NCI-H187 (cell line): ENCODE measurements at places on chromosomes 3 and 15.

DNA sequence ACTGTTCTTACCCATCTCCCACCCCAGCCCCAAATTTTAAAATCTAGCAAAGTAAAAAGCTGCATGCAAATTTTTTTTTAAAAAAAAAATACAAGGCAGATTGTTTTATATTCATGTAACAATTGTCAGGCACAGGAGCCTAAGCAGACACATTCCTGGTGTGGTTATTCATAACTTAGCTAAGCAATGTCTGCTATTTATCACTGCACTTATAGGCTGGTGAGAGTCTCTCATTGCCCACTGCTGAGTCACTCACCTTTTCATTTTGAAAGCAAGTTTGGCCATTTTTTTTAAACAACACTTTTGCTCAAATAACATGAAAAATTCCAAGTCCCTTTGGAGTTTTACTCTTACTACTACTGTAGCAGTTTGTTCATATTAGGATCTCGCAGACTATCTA, 413.9 kb downstream of the RBMS3 start:
- no peak for DNase-seq

DNA sequence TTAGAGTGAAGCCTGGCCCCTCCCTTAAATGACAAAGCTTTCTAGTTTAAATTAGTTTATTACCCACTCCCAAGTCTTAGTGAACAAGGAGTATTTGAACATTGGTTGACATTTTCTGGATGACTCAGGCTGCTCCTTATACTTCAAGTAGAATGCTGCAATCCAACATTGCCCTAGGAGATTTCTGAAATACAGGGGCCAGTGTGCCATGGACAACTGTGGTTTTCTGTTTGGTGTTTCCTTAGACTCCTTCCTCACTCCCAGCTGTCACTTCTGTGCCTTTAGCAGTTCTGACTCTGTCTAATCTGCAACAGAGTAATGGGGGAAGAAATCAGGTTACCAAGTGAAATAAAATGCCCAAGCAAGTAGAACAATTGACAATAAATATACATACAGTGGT, 116.1 kb upstream of the P2RY1 start:
- DNase-seq: no peak

GRCh38 chr3:42351207-42351606, 59.2 kb downstream of the LYZL4 start:
- DNase-seq: no peak

GRCh38 chr3:170985304-170985703, 41.2 kb downstream of the SLC2A2 start:
- no peak for DNase-seq

- no peak for DNase-seq
These were observed 15.8 kb downstream of the TCF12 start for GRCh38 chr15:56934269-56934668.

GRCh38 chr3:175269394-175269793, 410.3 kb downstream of the NAALADL2 start:
- no peak for DNase-seq

- no peak for DNase-seq
These were observed 64.2 kb downstream of the LIPC start for GRCh38 chr15:58495891-58496408.

GRCh38 chr15:34070003-34070402, 31.0 kb upstream of the AVEN start:
- no peak for DNase-seq

DNA sequence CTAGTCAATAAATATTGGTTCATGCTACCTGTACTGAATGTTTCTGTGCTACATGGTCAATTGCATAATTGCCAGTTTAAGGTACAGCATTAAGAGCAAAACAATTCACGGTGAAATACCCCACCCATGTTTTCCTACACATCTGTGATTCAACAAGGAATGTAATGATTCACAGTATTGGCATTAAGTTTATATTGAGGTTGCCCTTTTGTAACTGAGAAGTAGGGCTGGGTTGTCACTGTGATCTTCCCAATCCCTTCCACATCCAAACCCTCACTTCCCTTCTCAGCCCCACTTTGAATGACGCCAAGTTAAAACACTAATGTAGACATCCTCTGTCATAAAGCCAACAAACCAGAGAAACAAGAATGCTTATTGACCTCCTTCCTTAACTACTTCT, 112.0 kb upstream of the TJP1 start:
- DNase-seq: no peak

DNA sequence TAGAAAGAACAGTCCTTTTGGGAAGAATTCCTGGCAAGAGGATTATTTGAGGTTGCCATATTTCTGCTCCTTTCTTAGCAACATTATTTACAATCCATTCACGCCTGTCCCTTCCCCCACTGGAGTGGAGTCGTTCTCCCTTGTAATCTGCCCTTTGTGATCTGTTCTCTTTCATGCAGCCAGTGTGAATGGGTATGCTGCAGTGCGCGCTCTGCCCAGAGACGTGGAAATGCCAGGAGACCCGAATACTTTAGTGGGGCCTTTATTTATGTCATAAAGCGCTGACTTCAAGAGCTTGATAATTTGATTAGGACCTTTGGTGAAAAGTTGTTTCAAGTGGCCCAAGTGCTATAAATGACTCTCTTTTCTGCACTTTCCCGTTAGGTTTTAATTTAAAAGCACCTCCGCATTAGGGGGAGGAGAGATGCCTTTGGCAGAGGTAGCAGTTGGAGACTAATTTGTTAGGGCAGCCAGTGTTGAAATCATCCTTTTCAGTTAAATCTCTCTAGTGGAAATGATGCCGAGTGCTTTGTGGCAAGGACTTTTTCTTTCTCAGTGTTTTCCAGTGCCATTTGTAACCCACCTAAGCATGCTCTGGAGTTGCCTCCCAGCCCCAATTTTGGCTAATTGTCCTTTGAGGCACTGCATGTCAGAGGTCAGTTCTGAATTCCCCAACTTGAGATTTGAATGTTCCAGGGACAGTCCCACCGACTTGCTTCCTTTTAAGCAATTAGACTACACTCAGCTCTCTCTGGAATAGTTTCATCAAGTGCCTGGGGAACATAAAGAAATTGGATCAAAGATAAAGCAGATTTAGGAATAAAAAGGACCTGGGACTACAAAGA, 52.4 kb downstream of the PSMD6 start:
- no peak for DNase-seq

DNA sequence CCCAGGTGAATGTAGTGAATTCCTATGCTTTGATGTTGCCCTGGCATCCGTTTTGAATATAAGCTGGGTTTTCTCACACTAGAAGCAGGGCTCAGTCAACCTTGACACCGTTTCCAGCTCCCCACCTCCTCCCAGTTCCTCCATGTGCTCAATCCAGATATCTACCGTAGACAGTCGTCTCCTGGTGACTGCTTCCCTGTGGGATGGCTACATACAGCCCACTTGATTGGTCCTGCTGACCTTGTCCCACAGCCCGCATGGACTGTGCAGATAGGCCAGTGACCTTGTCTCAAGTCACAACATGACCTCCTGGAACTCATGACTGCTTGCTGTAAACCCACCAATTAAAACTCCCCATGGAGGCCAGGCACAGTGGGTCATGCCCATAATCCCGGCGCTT, 8.1 kb downstream of the SEMA7A start:
- no peak for DNase-seq

DNA sequence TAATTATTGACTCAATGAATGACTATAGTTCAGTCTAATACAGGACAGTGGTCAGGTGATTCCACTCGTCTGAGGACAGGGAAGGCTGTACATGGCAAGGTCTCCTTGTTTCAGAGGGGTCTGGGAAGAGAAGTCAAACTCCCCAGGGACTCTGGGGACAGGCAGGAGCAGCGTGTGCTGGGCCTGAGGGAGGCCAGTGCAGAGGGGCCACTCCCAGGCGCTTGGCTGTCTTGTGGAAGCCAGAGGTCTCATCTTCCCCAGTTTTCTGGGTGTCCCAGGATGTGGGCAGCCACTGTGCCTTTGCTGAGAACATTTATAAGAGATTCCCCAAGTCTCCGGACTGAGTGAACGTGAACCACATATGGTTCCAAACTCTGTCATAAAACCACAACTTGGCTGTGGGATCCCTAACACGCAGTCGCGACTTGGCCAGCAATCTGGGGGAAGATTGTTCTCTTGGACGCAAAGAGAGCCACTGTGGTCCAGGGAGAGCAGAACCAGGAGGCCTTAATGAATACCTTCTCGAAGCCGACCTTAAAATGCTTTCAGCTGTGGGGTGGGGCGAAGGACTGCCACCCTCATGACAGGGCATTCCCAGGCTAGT, 30.4 kb downstream of the BHLHE40 start:
- DNase-seq: no peak

DNA sequence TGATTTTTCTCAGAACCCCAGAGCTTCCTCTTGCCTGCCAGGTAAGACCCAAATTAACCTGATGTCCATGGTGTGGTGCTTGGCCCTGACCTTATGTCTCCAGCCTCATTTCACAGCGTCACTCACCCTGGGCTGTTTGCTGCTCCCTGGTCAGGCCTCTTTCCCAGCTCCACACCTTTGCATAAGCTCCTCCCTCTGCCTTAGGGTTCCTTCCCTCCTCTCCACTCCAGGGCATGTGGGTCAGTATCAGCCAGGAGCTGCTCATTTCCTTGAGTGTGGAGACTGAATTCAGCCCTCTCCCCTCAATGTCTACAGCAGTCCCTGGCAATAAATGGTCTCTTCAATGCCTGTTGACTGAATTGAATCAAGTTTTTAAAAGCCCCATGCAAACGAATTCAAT, 75.6 kb upstream of the ANKRD34C start:
- no peak for DNase-seq

DNA sequence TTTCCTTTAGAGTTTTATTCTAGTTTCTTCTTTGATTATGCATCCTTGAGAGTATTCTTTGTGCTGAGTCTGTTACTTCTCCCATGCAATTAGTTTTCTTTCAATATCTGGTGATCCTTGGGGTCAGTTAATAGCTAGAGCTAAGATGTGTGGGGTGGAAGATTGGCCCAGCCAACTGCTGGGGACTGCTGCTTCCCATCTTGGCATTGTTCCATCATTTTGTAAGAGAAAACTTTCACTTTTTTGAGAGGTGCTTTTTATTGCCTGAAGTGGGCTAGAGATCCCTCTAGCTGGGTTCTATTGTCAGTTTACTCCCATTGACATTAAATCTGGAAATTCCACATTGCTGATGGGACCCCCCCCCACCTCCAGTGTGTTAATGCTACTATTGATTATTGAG, 15.4 kb downstream of the BCL2L10 start:
- DNase-seq: no peak

DNA sequence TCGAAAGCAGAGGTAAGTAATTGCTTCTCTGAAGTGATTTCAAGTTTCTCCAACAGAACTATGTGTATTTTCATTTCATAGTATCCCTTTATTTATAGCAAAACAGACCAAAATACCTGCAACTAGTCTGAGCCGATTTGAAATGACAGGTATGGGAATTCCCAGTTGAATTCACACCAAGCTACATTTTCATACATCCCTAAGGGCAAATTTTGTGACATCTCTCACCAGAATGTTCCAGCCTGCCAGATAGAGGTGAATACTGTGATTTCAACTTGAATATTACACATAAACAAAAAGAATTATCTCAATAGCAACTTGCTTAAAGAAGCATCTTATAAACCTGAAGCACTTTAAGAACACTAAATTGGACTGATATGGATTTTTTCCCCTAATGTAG, 235.7 kb downstream of the SLC9A9 start:
- no peak for DNase-seq

- peak; percentile 83 for DNase-seq
These were observed 100.5 kb downstream of the WDR72 start for GRCh38 chr15:53658827-53659555.

GRCh38 chr3:181880331-181880730, 168.6 kb downstream of the SOX2 start:
- no peak for DNase-seq

DNA sequence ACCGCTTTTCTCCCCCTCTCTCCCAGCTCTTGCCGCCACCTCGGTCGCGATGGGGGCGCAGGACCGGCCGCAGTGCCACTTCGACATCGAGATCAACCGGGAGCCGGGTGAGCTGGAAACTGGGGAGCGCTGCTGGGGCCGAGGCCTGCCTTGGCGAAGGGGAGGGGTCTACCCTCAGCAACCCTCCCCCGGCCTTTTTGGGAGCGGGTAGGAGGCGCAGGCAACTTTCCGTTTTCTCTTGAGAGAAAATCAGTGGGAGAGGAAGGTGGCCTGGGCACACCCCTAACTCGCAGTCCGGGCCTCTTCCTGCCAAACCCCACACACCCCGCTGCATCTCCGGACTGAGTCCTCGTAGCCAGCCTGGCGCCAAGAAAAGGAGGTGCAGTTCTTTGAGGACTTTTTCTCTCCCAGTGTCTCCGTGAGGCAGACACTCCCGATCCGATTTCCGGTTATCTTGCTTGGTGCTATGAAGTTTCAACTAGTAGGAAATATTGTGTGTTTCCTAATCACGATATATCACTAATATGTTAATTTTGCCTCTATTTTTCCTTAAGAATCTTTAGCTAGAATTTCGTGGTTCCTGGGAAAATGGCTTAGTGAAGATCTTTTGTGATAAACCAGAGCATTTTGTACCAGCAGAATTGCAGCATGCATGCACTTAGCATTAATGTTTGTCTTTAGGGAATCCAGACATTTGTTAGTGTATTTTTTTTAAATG, 631 bp downstream of the NKTR start:
- DNase-seq: no peak

DNA sequence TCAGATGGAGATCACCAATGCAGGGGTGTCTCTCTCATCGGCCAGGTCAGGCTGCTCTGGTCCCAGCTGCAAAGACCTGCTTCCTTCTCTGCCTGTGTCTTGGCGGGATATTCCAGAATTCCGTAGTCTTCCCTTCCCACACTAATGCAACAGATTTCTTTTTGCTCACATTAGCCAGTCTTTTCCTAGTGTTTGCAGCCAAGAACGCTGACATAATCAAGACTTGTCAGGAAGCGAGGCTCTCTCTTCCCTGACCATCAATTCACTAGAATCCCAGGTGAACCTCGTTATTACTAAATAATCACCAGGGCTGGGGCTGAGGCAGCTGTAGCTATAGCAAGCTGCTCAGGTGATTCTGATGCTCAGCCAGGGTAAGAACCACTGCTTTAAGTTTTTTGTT, 43.2 kb upstream of the ACKR4 start:
- no peak for DNase-seq

- no peak for DNase-seq
These were observed 192.7 kb downstream of the ITPR1 start for GRCh38 chr3:4685673-4686345.

GRCh38 chr3:168616915-168617314, 521.2 kb upstream of the GOLIM4 start:
- no peak for DNase-seq

GRCh38 chr3:38268087-38268486, 2.5 kb downstream of the SLC22A13 start:
- DNase-seq: no peak

GRCh38 chr3:61608711-61609110, 47.3 kb downstream of the PTPRG start:
- DNase-seq: no peak

GRCh38 chr3:126937973-126938372, 44.9 kb upstream of the PLXNA1 start:
- no peak for DNase-seq

- peak; percentile 40 for DNase-seq
These were observed 6.2 kb upstream of the CTDSPL start for GRCh38 chr3:37855363-37855970.

- no peak for DNase-seq
These were observed 473.3 kb upstream of the TPRG1 start for GRCh38 chr3:188698436-188698835.

GRCh38 chr15:36814708-36815107, 235.3 kb downstream of the CDIN1 start:
- no peak for DNase-seq

GRCh38 chr3:42300013-42300412, 34.0 kb upstream of the CCK start:
- no peak for DNase-seq

GRCh38 chr3:72820415-72820814, 27.8 kb downstream of the SHQ1 start:
- DNase-seq: no peak
